Effector memory CD8-positive, alpha-beta T cell (primary cell): ENCODE measurements at places on chromosomes 13 and 19.
A peak's percentile ranks its signal among the peaks of the same experiment; 100 is the strongest.

DNA sequence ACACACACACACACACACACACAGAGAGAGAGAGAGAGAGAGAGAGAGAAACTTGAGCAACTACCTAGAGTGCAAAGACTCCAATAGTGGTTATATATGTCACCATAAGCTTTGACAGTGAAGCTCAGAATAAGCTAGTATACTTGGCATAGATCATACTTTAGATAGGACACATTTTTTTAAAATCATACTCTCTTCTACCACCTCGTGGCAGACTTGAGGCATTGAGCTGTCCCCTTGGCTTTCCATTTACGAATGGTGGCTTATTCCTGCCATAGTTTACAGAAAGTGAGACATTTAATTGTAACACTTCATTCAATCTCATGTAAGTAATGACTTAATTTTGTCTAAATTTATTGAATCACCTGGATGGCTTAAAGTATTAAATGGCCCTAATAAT, 108.2 kb downstream of the EDNRB start:
- no peak overlapping the region for H3K27ac ChIP-seq
- no peak for DNase-seq
- H3K36me3 ChIP-seq: no peaks in the 10 kb centered on the region
- no peak overlapping the region for H3K4me3 ChIP-seq
- peaks cover 9% of the 10 kb centered on the region for H3K27me3 ChIP-seq

- peaks cover 25% of the 10 kb centered on the region for H3K4me1 ChIP-seq
- no peak overlapping the region for H3K27ac ChIP-seq
- no peaks in the 10 kb centered on the region for H3K27me3 ChIP-seq
- DNase-seq: peak; percentile 60
- H3K36me3 ChIP-seq: peaks cover 27% of the 10 kb centered on the region
- H3K4me3 ChIP-seq: peak overlapping the region; percentile 22
These were observed 16.1 kb downstream of the MKNK2 start for GRCh38 chr19:2034729-2035589.

DNA sequence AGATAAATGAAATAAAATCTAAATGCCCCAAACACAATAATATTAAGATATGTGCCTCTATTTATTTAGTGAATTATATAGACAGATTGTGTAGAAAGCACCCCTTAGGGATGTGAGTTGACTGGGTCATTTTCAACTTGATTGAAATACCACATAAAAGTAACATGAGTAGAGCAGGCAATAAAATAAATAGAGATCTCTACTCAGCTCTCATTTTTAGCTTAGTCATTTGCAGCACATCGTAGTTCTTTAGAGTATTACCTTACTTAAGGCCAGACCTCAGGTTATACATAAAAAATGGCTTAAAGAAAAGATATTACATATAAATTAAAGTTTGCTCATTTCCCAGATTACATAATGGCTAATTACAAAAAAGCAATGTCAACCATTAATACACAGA, 1525.6 kb upstream of the PRR20A start:
- H3K4me3 ChIP-seq: no peak overlapping the region
- H3K27ac ChIP-seq: no peak overlapping the region
- H3K27me3 ChIP-seq: no peaks in the 10 kb centered on the region
- H3K4me1 ChIP-seq: no peaks in the 10 kb centered on the region
- H3K36me3 ChIP-seq: no peaks in the 10 kb centered on the region

DNA sequence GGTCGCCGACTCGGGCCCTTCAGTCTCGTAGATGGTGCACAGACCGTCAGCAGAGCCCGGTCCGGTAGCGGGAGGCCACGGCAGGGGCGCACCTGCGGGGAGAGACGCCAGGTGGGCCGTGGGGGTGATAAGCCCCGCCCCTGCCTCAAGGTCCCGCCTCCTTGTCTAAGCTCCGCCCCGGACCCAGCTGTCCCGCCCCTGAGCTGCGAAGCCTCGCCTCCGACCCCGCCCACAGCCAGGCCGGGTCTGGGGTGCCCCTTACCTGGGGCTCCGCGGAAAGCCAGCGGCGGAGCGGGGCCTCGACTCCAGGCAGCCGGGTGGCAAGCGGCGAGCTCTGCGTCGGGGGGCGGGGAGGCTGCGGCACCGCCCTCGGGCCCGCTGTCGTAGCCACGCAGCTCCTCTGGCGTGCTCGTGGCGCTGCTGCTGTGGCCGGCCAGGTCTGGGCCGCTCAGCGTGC, 4.7 kb downstream of the PRR36 start:
- peak overlapping the region; percentile 84 for H3K4me3 ChIP-seq
- peaks cover 32% of the 10 kb centered on the region for H3K4me1 ChIP-seq

- H3K4me3 ChIP-seq: no peak overlapping the region
- no peak for DNase-seq
- H3K4me1 ChIP-seq: peaks cover 31% of the 10 kb centered on the region
- H3K27ac ChIP-seq: no peak overlapping the region
- H3K36me3 ChIP-seq: peaks cover 3% of the 10 kb centered on the region
- no peaks in the 10 kb centered on the region for H3K27me3 ChIP-seq
These were observed 472.1 kb downstream of the FOXO1 start for GRCh38 chr13:40194224-40194806.

DNA sequence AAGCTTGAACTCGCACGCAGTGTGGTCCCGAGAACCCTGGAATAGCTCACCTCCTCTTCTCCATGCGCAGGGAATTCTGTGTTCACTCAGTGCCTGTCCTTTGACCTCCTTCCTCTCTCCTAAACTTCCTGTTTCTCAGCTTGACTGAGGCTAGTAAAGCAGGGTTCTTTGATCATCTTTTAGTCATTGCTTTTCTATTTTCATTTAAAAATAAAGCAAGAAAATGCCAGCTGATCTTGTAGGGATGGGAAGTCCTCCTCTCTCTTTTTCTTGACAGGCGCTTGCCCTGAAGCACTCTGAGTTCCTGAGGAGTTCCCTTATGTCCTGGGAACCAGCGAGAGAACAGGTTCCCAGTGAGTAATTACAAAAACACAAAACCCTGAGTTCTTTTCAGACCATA, 62.8 kb downstream of the ARHGEF7 start:
- H3K27me3 ChIP-seq: no peaks in the 10 kb centered on the region
- peaks cover 68% of the 10 kb centered on the region for H3K4me1 ChIP-seq
- H3K36me3 ChIP-seq: peaks cover 26% of the 10 kb centered on the region
- H3K27ac ChIP-seq: peak overlapping the region; percentile 97
- H3K4me3 ChIP-seq: peak overlapping the region; percentile 36

DNA sequence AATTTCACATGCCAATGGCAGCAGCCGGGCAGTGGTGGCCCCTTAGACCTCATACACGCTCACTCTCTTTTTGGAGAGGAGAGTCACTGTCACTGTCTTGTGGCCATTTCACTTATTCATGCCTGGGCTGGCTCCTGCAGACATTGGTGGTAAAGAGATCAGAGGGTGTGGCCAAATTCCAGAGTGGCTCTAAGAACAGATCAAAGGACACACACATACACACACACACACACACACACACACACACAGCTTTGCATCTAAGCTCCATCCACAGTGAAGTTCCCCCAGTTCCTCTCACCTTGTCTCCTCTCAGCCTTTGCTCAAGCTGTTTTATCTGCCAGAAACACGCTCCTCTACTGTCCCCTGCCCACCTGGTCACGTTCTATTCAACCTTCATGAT, 46.5 kb upstream of the KPNA3 start:
- H3K4me1 ChIP-seq: no peaks in the 10 kb centered on the region
- H3K36me3 ChIP-seq: no peaks in the 10 kb centered on the region
- H3K4me3 ChIP-seq: no peak overlapping the region
- DNase-seq: no peak
- H3K27me3 ChIP-seq: peaks cover 6% of the 10 kb centered on the region

GRCh38 chr13:98466634-98467236, 110.2 kb downstream of the STK24 start:
- H3K27ac ChIP-seq: peak overlapping the region; percentile 26
- peaks cover 29% of the 10 kb centered on the region for H3K4me1 ChIP-seq
- no peaks in the 10 kb centered on the region for H3K27me3 ChIP-seq
- no peak overlapping the region for H3K4me3 ChIP-seq
- H3K36me3 ChIP-seq: peaks cover 50% of the 10 kb centered on the region

DNA sequence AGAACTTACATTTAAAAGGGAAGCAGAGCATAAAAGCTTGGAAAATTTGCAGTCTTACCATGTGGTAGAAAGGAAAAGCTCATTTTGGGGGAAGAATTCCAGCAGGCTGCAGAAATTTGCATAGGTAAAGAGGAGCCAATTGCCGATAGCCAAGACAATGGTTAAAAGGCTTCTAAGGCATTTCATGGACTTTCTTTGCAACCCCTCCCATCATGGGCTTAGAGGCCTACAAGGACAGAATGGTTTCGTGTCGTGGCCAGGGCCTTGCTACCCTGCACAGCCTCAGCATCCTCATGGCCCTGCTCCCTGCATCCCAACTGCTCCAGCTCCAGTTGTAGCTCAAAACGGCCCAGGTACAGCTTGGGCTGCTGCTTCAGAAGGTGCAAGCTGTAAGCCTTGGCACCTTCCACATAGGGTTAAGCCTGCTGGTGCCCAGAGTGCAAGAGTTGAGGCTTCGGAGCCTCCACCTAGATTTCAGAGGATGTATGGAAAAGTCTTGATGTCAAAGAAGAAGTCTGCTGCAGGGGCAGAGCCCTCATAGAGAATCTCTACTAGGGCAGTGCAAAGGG, 420.3 kb downstream of the PCDH17 start:
- no peak for DNase-seq
- no peak overlapping the region for H3K27ac ChIP-seq
- H3K27me3 ChIP-seq: no peaks in the 10 kb centered on the region
- no peak overlapping the region for H3K4me3 ChIP-seq

- H3K4me3 ChIP-seq: no peak overlapping the region
- H3K4me1 ChIP-seq: peaks cover 4% of the 10 kb centered on the region
- no peak for DNase-seq
- H3K36me3 ChIP-seq: peaks cover 24% of the 10 kb centered on the region
- H3K27ac ChIP-seq: peak overlapping the region; percentile 15
- no peaks in the 10 kb centered on the region for H3K27me3 ChIP-seq
These were observed 13.5 kb downstream of the BRSK1 start for GRCh38 chr19:55297267-55297666.

DNA sequence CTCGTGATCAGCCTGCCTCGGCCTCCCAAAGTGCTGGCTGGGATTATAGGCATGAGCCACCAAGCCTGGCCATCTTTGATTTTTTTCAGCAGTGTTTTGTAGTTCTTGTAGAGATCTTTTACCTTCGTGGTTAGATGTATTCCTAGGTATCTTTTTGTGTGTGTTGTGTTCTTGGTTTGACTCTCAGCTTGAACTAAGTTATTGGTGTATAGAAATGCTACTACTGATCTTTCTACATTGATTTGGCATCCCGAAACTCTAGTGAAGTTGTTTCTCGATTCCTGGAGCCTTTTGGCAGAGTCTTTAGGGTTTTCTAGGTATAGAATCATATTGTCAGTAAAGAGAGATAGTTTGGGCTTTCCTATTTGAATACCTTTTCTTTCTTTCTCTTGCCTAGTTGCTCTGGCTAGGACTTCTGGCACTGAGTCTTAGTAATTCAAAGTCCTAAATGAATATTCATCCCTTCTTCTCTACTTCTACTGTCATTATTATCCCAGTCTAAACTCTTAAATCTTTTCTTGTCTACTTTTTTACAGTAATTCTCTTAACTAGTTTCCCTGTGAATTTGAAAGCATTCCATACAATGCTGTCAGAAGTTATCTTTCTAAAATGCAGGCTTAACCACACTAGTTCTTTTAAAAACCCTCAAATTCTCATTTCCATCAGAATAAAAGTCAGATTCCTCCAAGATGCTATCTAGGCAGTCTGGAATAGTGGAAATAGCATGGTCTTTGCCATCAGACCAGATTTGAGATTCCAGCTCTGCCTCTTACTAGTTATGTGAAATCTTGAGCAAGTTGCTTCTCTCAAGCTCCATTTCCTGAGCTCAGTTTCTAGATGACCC, 7.0 kb downstream of the GPR18 start:
- H3K27ac ChIP-seq: peak overlapping the region; percentile 72
- no peak for DNase-seq
- H3K36me3 ChIP-seq: peaks cover 45% of the 10 kb centered on the region
- no peaks in the 10 kb centered on the region for H3K27me3 ChIP-seq
- no peak overlapping the region for H3K4me3 ChIP-seq

DNA sequence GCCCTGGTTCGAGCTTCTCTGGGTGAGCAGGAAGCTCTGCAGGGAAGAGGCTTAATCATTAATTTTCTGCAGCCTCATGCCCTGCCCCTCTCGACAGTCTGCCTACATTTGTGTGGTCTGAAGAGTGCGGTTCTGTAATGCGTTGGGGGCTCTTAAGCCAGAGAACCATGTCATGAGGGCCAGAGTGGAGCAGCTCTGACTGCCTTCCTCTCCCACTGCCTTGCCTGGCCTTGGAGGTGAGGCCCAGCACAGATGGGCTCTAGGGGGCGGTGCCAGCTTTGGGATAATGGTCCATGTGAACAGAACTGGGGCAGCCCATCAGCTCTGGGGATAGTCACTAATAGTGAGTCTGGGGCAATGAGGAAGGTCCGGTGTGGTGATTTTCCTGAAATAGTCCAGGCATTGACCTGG, 5.7 kb downstream of the FGF9 start:
- H3K27ac ChIP-seq: no peak overlapping the region
- H3K36me3 ChIP-seq: peaks cover 3% of the 10 kb centered on the region
- no peak overlapping the region for H3K4me3 ChIP-seq
- no peak for DNase-seq
